ENCODE measurements at places on chromosomes 4 and X.
A peak's percentile ranks its signal among the peaks of the same experiment; 100 is the strongest.

DNA sequence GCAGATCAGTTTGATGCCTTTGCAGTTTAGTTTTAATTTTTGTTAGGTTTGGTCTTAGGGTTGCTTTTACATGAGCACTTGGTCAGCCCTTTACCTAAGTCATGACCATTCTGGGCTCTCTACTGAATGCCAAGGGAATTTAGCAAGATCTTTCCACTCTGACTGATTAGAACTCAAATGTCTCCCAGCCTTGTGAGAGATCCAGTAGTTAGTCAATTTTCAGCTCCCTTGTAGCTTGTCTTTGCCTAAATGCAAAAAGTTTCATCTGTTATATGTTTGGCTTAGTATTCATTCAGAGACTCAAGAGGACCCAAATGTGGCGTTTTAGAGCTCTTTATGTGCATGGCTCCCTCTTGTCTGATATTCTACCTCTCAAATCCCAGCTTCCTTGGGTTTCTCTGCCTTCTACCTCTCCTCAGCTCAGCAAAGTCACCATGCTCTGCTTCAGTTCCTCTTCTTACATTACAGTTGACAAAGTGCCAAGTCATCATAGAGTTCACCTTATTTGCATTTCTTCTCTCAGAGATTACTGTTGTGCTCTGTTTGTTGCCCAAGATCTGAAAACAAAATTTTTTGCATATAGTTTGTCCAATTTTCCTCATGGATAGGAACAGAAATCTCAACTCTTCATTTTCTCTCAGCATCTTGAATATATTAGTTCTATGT is 17.5 kb upstream of the JAKMIP1 start:
- DNase-seq: no peak

DNA sequence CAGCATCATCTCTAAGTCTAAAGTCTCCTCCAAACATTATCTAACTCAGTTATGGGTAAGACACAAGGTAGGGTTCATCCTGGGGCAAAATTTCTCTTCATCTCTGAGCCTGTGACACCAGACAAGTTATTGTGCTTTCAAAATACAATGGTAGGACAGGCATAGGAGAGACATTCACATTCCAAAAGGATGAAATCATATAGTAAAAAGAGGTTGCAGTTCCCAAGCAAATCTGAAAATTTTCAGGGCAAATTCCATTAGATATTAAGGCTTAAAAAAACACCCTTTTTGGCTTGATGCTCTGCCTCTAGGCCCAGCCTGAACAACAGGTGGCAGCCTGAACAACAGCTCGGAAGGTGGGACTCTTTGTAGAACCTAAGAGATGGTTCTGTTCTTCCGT is 448.3 kb upstream of the SLIT2 start:
- DNase-seq: no peak

GRCh38 chrX:40158036-40158706 is 60.4 kb upstream of the BCOR start:
- no peak for DNase-seq

- DNase-seq: no peak
Measured at GRCh38 chrX:67044029-67044653, 405.3 kb upstream of the EDA2R start.

GRCh38 chr4:78551420-78552351 is at the start of gene ANXA3:
Gene ANXA3, plus strand, starts transcription at chr4:78551770. Its CDS starts 2,704 bp downstream, at chr4:78554474.
- DNase-seq: no peak

DNA sequence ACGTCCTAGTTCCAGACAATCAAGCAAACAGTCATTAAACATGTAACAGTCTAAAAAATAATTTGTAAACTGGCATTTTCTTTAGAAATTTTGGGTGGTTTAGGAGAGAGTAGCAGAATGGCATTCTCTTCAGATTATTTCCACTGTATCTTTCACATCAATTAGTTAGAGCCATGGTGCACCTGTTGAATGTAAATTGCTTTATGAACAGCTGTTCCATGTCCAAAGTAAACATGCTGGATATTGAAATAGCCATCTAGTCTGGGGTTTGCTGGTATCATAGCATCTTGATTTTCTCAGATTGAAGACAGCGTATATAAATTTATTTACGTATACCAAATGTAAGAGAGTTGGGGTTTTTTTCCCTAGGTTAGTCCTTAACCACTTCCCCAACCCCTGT is 143.6 kb downstream of the RCHY1 start:
- no peak for DNase-seq

- DNase-seq: no peak
Measured at GRCh38 chrX:86021652-86022289, 25.6 kb downstream of the CHM start.

DNA sequence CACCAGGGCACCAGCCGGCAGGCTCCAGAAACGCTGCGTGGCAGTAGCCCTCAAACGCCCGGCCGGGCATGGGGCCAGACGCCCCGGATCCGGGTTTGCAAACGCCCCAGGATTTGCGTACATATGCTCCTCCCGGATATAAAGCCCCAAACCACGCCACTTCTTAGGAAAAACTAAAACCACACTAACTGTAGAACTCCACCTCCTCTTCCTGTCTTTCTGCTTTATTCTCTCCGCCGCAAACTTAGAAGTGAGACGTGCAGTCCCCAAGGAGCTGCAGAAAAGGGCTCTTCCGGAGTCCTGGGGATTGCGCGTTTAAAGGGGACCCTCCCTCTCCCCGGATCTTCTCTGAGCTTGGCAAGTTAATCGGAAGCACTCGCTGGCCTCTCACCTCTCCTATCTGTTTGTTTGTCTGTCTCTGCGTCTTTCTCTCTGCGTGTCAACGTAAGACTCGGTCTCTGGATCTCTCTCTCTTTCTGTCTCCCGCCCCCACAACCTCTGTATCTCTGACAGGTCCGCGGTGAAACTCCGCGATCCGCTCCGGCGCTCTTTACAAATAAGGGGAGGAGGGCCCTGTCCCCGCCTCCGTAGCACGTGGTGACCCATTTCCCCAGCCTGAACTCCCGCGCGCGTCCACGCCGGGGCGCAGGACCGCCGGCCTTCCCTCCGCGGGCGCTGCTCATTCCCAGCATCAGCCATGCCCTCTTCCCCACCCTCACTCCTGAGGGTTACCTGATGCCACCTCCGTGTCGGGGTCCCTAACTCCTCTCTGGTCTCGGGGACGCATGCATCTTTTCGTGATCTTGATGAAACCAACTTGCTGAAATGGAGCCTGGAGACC is at the start of gene SLC39A8:
Gene SLC39A8, minus strand, starts transcription at position 529 of the 841 bp plus-strand sequence. CDS start 820 bp downstream, outside the sequence.
- DNase-seq: no peak

GRCh38 chr4:109406337-109406931 is 27.2 kb upstream of the SEC24B start:
- peak; percentile 48 for DNase-seq

- DNase-seq: no peak
Measured at GRCh38 chr4:151522866-151523519, 114.0 kb downstream of the FHIP1A start.

GRCh38 chr4:25253071-25253445 is 19.2 kb downstream of the PI4K2B start:
- DNase-seq: no peak

GRCh38 chrX:50858548-50858947 is 44.6 kb upstream of the SHROOM4 start:
- no peak for DNase-seq

Data from non-pigmented ciliary epithelial cell (primary cell).